ENCODE measurements at places on chromosomes 2 and 18.

- no peak for DNase-seq
Measured at GRCh38 chr2:105102001-105102400, 64.1 kb downstream of the MRPS9 start.

DNA sequence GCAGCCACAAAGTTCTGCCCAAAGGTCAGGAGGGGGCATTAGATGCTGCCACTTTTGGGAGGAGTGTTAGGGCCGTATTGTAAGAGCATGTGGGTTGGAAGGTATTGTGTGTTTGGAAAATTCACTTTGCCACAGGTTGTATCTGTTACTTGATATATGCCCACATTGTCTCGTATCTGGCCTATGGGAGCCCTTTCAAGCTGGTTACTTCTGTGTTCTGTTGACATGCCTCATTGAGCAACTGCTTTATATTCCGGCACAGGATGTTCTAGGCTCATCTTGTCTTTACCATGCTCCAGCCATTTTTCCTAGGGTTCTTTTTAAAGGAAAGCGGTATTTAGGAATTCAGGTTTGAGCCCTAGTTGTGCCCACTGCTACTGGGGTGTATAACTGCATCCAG lies 6.0 kb downstream of the ADNP2 start:
- no peak for DNase-seq

GRCh38 chr2:74095632-74096031 lies 52.1 kb downstream of the BOLA3 start:
- DNase-seq, result no peak

DNA sequence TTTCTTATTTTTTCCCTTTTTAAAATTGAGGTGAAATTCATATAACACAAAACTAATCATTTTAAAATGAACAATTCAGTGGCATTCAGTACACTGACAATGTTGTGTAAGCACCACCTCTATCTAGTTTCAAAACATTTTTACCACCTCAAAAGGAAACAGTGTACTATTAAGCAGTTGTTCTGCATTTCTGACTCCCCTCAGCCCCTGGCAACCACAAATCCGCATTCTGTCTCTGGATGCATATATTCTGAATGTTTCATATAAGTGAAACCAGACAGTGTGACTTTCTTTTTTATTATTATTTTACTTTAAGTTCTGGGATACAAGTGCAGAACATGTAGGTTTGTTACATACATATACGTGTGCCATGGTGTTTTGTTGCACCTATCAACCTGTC lies 19.2 kb upstream of the TANK start:
- no peak for DNase-seq

DNA sequence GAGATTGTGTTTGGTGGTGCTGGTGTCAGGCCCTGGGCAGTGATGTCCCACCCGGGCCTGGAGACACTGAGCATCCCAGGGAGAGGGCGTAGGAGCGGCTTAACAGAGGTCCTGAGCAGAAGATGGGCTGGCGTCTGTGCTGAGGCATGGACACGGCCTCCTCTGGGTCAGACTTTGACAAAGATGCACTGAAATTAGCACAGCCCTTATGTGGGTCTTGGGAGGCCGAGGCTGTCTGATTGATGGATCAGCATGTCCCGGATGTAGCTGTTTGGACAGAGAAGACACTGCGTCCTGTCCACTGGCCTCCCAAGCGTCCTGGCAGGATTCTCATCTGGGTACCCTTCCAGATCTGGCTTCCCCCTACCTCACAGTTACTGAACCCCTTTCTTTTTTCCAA lies 159.4 kb downstream of the ANKRD30B start:
- no peak for DNase-seq

GRCh38 chr2:97834610-97835009 lies 121.2 kb downstream of the ZAP70 start:
- peak; percentile 36 for DNase-seq

DNA sequence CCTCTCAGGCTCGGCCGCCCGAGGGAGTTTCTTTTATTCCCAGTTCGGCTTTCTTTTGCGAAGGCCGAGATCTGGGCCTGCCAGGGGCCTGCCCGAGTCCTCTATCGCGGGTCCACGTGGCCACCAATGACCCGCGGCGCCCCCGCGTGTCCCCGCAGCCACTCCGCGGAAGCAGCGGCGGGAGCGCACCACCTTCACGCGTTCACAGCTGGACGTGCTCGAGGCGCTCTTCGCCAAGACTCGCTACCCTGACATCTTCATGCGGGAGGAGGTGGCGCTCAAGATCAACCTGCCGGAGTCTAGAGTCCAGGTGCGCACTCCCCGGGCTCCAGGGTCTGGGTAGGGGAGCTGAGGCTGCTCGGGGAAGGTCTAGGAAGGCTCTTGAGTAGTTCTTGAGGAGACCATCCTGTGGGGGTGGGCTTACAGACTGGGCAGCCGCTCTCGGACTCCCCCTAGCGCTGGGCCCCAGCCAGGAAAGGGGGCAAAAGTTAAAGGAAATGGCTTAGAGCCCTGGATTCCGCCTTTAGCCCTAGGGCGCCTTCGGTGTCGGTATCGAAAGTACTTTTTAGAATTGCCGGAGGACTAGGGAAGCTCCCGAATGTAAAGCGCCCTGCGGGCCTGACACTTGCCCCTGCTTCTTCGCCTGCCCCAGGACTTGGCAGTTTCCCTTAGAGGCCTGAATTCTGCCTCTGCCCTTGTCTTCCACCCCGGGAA lies 3.4 kb downstream of the OTX1 start:
- no peak for DNase-seq

GRCh38 chr2:132415915-132416722 lies 486 bp upstream of the GPR39 start:
- DNase-seq, result peak; percentile 92

GRCh38 chr2:113218283-113219091 lies 44.7 kb downstream of the PSD4 start:
- no peak for DNase-seq

DNA sequence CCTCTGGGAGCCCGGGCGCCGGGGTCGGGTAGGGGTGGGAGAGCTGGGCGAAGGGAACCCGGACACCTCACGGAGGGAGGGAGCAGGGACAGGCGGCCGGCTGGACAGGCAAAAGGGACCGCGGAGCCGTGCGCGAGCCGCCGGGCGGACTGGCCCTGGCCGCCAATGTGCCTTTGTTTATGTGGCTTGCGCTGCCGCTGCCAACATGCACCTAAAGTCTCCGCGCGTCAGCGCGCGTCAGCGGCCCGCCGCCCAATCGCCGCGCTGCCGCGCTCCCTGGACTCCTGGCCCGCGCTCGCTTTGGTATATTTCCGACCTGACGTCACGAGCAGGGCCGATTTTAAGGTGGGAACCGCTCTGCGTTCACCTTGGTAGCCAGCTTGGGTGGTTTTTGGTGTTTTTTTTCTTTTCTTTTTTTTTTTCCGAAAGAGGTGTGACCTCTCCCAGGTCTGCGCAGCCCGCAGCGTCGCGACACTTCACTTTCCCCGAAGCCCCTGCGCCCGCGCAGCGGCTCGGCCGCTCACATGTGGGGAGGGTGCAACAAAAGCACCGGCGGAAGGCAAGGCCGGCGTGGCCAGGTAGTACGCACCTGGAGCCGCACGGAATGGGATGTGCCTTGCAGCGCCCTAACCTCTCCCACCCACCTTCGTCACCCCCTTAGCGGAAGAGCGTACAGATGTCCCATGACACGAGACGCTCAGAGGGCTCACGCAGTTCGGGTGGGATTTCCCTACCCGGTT lies at the start of gene NR4A2:
NR4A2 (minus strand) TSS at position 188 of the 740 bp plus-strand sequence. CDS start 2,535 bp downstream, outside the sequence.
- peak; percentile 34 for DNase-seq

DNA sequence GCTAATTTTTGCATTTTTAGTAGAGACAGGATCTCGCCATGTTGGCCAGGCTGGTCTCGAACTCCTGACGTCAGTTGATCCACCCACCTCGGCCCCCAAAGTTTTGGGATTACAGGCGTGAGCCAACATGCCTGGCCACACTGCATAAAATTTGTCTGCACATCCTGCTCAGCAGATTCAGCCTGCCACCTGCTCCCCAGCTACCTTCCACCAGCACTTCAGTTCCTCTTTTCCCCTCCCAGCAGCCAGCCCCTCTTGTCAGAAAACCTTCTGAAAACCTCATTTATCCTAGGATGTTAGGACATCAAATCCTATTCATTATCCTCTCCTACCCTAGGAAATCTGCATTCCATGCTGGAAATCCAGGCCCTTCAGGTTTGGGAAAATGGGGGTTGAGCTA lies 99.4 kb upstream of the STPG4 start:
- no peak for DNase-seq

- no peak for DNase-seq
Measured at GRCh38 chr18:75205514-75206132, 3.3 kb downstream of the PTGR3 start.

- DNase-seq, result no peak
Measured at GRCh38 chr2:239693330-239693729, 292.5 kb upstream of the HDAC4 start.

DNA sequence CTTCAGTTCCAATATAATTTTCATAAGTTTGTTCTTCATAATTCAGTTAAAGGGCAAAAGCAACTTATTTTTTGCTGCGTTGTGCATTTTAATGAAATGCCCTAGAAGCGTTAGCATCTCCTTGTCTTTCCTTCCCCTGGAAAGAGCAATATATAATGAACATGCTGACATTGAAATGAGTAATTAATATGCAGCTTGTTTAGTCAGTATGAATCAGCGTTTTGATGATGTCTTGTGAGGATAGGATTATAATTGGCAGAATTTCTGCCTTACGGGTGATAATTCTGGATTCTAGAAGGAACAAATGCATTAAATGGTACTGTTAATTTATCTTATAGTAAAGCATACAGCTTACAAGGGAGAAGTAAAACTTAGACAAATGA lies 152.3 kb upstream of the MMADHC start:
- DNase-seq, result peak; percentile 36

DNA sequence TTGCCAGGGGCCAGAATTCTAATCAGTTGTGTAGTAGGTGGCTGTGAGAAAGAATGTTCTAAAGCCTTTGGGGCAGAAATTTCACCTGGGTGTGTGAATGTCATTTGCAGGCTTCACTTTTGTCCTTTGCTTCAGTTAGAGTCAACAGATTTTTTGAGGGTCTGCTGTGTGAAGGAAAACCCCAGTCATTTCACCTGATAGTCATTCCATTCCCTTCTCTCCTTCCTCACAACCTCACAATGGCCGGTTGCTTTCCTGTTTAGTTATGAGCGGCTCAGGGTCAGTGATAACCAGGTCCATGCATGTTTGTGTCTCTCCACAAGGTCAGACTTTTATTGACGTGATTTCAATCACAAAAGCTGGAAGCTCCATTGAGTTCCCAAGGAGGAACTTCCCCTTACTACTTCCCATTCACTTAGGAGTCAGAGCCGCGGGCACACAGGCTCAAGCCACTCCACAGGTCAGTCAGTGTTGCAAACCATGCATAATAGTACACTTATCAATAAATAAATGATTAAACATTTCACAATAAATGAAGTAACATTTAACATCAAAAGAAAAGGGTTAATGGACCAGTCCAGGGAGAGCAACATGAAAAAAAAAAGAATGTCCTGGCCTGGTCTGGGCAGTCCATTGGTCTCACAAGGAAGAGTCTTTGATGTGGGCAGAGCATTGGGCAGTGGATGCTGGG lies 74.3 kb downstream of the NPAS2 start:
- DNase-seq, result no peak

DNA sequence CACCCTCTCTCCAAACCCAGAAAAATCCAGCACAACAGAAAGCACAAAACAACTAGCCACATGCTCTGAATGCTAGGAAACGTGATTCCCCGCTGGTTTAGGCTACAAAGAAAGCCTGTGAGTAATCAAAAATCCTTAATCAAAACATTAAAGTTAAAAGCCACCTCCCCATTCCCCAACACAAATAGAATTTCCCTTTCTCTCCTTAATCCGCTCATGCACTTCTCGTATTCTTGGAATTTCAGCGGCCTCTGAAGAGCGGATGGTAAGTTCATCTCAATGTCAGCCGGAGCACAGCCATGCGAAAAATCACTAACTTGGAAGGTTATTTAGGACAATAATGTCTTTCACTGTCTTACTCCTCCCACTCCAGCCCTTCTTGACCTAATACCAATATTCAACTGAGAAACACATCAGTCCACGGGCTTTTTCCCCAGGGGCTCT lies 126.7 kb downstream of the OSBPL1A start:
- no peak for DNase-seq

- no peak for DNase-seq
Measured at GRCh38 chr18:45761512-45762114, 37.6 kb downstream of the SLC14A1 start.

DNA sequence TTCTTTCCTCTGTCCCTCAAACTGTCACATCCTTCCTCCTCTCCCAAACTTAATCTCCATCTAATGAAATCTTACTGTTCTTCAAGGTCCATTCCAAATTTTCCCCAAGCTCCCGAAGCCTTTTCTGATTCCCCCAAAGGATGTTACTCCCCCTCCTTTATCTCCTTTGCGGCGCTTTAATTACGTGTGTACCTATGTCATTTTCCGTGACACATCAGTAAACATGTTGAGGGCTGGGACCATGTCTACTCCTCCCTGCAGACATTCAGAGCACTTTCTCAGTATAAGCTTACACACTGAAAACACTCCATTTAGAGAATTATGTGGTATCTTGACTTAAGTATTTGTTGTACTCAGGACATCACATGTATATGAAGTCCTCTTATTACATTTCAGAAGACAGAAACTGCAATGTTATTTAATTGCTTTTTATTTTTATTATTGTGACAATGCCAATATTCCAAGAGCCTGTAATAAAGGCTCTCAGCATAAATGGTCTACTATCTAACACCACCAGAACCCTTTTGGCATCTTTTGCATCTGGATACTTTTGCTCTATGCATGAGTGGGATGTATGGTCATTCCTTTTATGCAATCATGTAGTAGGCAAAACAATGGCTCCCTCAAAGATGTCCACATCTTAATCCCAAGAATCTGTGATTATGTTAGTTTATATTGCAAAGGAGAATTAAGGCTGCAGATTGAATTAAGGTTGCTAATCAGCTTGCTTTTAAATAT lies 1.8 kb downstream of the NMI start:
- no peak for DNase-seq

- no peak for DNase-seq
Measured at GRCh38 chr2:192500550-192501200, 305.9 kb upstream of the TMEFF2 start.

DNA sequence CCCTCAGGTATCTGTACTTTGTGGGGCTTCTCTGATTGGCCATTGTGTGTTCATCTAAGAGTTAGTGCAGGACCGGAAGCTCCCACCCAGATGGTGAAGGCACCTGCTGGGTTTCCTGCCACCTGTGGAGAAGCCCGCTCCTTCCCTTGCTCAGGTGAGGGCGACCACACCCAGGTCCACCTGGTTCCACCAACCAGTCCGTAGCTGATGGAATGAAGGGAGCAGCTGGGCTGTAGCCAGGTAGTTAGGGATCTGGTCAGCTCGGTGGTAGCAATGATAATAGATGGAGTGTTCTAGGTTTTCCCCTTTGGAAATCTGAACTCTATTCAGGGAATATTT lies 16.0 kb downstream of the SH3BP4 start:
- DNase-seq, result no peak

GRCh38 chr18:74351354-74351753 lies 35.7 kb downstream of the C18orf63 start:
- DNase-seq, result no peak

- no peak for DNase-seq
Measured at GRCh38 chr2:119477113-119477505, 45.5 kb downstream of the TMEM37 start.
